Pancreas (tissue), 10 donors: ENCODE measurements at places on chromosomes 7 and 10. TPM values are rescaled to one million over a fixed set of nuclear protein-coding genes. Genes with fewer than 3 reads are reported as not detected.

GRCh38 chr7:46163246-46163645 lies 242.2 kb upstream of the IGFBP3 start:
- no peak for DNase-seq
- H3K27ac ChIP-seq: no peak overlapping the region
- no peaks in the 10 kb centered on the region for H3K27me3 ChIP-seq
- H3K36me3 ChIP-seq: no peaks in the 10 kb centered on the region
- H3K4me1 ChIP-seq: no peaks in the 10 kb centered on the region
- no peak overlapping the region for H3K4me3 ChIP-seq

The ADCYAP1R1 gene
- 0.78 TPM for total RNA-seq

GRCh38 chr10:31947144-31947926 lies 18.7 kb upstream of the ARHGAP12 start:
- H3K36me3 ChIP-seq: no peaks in the 10 kb centered on the region
- DNase-seq: no peak
- peaks cover 37% of the 10 kb centered on the region for H3K4me1 ChIP-seq
- H3K27me3 ChIP-seq: no peaks in the 10 kb centered on the region

The ZNF511 gene
- total RNA-seq: 18.7 TPM

The MOGAT3 gene
- total RNA-seq: not detected

DNA sequence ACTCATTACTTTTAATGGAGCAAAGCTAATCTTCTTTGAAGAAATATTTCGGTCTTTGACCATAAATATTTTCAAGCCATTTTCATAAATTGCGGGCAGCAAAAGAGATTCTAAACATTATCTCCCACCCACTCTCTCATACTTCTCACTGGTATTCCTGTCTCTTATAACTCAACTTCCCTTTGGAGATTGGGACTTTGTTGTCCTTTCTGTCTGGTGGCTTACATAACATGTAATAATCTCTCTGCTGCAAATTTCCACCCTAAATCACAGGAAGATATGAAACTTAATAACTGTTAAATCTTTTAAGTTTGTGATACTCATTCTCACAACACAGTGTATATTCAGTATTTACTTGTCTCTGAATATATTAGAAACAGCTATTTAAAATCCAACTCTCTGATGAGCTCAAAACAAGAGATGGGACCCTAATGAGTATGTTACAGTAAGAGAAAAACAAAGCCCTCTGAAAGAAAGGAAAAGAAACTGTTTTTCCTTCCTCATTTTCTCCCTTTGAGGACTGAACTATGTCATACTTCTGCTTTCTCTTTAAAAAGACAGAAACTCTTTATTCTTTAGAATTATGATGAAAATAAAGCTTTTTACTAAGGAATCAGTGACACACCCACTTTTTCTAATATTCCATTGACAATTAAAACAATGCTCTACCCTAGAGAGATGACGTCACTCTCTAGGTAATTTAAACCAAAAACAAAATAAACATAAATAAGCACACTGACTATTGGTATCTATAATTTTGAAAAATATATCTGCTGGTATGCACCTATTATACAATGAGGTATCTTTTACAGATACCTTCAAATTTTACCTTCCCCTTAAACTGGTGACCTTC lies 14.7 kb downstream of the CALCR start:
- no peaks in the 10 kb centered on the region for H3K36me3 ChIP-seq
- no peak overlapping the region for H3K27ac ChIP-seq
- DNase-seq: no peak
- no peaks in the 10 kb centered on the region for H3K27me3 ChIP-seq
- H3K4me3 ChIP-seq: no peak overlapping the region

The TPST1 gene
- total RNA-seq: 4.3 TPM

DNA sequence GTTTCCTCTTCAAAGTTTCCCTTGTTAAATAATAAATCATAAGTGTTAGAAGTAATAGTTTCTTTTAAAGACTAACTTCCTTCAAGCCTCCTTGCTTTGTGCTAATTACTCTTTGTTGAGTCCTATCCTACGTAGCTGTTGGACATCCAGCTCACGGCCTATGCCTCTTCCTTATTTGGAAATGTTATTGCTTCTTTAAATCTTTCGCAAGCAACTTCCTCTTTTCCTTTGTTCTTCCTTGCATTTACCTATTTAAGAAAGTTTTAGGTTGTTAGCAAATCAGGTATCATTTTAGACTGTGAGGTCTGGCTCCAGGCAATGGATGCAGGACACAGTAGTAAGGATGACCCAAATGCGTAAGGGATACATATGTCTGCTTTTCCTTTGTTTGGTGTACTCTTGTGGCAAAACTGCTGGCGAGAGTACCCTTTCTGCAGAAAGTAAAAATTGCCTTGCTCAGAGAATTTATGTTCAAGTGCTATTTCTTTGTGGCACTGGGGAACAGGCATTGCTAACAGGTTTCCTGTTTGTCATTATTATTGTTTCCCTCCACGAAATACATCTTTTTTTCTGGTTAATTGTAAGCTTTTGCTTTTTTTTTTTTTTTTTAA lies 110.5 kb downstream of the DYNC2I1 start:
- no peak overlapping the region for H3K27ac ChIP-seq
- no peaks in the 10 kb centered on the region for H3K27me3 ChIP-seq
- DNase-seq: no peak
- no peaks in the 10 kb centered on the region for H3K36me3 ChIP-seq

The ACSM6 gene
- 3.6 TPM for total RNA-seq

DNA sequence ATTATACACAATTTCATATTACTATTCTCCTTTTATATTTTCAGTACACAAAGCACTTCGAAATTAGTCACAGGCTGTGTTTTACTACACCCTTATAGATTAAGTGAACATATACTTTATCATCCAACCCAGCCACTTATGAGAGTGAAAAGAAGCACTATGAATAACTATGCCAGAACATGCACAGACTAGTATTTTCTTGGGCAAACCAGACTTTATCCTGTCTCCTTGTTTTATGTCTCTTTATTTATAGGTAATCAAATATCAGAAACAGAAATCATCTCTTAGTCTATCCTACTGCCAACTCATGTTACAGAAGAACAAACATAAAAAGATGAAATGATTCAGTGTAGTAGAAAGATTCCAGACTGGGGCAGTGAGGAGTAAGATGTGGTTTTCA lies 171.8 kb downstream of the GRM3 start:
- no peak for DNase-seq
- no peak overlapping the region for H3K4me3 ChIP-seq
- H3K4me1 ChIP-seq: no peaks in the 10 kb centered on the region
